ENCODE measurements at places on chromosomes 11 and 22.

DNA sequence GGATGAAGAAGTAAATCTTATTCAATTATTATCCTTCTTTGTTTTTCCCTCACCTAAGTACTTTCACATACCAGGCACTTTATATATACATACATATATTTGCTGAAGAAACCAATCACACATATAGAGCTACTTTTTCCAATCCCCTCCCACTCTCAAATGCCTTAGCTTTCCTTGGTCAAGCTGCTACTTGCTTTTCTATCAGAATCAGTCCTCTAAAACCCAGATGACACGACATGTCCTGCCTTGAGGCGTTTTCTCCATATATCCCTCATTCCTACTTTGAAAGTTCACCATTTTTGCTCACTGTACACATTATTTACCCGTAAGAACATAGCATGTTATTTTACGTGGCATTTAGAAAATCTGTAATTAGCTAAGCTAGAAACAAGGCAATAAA lies 5.4 kb downstream of the RAB38 start:
- no peak for DNase-seq

GRCh38 chr11:71281204-71281603 lies 28.8 kb upstream of the SHANK2 start:
- DNase-seq, result no peak

GRCh38 chr22:19957445-19957844 lies 15.8 kb upstream of the TXNRD2 start:
- no peak for DNase-seq

DNA sequence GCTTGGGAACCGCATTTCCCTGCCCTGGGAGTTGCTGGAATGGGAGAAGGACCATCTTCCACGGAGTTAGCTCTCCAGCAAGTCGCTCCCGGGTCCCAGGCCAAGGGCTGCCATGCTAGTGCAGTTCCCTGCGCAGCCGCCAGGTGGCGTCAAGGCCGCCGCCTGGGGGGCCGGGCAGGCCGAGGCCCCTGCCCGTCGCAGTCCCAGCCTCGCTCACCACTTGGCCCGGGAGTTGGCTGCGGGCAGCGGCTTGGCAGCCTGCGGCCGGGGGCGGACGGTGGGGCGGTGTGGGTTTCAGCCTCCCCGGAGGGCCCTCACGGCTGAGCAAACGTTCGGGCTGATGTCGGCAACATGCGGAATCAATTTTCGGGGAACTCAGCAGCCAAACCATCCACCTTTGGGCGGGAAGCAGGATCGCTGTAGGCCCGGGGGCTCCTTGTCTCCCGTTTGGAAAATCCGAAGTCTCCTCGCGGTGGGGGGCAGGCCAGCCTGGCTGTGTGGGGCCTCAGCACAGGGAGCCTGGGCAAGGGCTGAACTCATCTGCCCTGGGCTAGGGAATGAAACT lies 415.1 kb downstream of the SOX6 start:
- DNase-seq, result peak; percentile 11

- DNase-seq, result no peak
Observed at GRCh38 chr11:86816251-86816726, 15.9 kb downstream of the PRSS23 start.

GRCh38 chr11:119115484-119116234 lies 5.7 kb upstream of the HINFP start:
- no peak for DNase-seq

- DNase-seq, result no peak
Observed at GRCh38 chr11:102534261-102534872, 3.8 kb upstream of the MMP7 start.

GRCh38 chr11:7579361-7579791 lies 65.6 kb downstream of the PPFIBP2 start:
- no peak for DNase-seq

DNA sequence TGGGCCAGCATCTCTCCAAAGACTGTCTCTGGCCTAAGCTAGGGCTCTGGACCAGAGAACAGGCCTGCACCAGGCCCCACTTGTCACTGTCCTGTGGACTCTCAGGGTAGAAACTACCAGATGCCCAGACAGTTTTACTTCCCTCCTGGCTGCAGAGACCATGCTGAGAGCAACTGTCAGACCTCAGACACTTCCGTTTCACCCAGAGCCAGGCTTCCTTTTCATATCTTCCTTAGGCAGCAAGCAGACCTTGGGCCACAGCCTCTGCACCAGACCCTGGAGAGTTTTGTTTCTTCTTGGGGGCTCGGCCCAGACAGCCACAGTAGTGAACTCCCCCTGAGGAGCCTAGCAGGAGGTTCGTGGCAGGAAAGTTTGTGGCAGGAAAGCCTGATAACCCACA lies 12.1 kb upstream of the FCHSD2 start:
- DNase-seq, result no peak

Data from stimulated activated CD4-positive, alpha-beta T cell treated with anti-CD3 and anti-CD28 coated beads, TNF-alpha, amount 100 ng/mL, for 1 hour (primary cell).